ENCODE measurements at places on chromosomes 4 and X.

DNA sequence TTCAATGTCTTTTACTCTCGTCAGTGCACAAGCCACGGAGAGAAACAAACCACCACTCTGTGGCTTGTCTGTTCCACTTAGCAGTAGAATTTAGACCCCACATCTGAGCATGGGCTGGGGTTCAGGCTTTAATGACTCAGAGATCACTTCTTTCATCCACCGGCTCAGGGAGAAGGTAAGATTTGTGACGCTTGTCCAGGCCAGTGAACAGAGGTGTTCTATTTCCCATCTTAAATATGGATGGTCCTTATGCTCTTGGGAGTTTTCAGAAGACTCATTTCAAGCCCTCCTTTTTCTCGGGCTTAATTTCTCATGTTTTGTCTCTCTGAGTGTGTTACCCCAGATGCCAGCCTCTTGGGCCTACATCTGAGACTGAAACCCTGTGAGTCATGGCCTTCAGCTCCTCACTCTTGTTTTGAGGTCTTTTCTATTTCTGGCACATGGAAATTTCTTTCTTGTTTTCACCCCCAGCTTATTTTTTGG is 127.4 kb upstream of the SFRP2 start:
- DNase-seq = no peak

- DNase-seq = no peak
Measured at GRCh38 chr4:169253113-169253671, 17.6 kb downstream of the SH3RF1 start.

- DNase-seq = no peak
Measured at GRCh38 chr4:170652571-170652970, 562.8 kb upstream of the AADAT start.

DNA sequence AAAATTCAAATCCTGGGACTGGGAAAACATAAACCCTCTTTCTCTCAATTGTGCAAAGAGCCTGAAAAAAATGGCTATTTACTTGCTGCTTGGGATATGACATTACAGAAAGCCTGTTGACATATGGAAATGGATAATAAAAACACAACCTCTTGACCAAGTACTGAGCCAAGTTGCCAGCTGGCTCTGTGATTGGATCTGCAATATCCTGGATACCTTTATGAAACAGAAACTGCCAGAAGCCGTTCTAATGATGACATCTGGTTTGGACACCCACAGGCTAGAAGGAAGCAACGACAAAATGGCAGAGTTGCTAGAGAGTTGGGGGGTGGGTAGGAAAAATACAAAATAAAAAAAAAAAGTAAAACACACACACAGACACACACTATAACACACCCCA is 481.4 kb downstream of the FAT4 start:
- DNase-seq = no peak

GRCh38 chrX:129522184-129523078 is 859 bp downstream of the SMARCA1 start:
- no peak for DNase-seq

DNA sequence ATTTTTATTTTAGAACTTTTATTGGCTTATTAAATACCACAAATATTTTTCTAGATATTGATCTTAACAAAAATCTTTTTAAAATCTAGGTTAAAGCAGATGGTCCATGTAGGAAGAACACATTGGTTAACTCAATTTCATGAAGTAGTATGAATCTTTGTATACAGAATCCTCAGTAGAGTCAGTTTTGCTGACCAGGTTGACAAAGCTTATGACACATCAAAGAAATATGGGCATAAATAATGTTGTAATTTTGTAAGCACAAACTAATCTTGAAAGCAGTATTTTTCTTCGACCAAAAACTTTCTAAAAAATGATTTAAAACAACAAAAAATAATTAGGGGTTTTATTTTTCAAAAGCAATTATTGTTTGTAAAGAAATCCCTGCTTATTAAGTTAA is 479.3 kb upstream of the PCDH10 start:
- no peak for DNase-seq

DNA sequence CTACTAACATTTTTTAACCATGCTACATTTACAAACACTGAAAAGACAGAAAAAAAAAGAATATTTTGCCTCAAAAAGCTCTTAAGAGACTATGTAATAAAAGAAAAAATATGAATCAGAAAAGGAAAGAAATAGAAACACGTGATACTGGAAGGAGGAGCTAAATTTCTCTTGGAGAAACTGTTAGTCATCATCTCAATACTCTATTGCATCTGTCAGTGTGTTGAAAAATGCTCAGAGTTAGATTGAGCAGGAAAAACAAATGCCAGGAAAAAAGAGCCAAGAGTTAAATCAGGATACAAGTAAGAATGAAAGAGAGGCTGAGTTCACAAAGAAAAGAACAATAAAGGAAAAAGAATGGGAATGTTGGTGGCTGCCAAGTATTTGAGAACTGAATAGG is 2.6 kb downstream of the RAB28 start:
- DNase-seq = no peak

GRCh38 chr4:119832776-119833175 is 204.2 kb upstream of the PDE5A start:
- DNase-seq = no peak

- DNase-seq = no peak
Measured at GRCh38 chr4:110041735-110042134, 129.1 kb downstream of the EGF start.

DNA sequence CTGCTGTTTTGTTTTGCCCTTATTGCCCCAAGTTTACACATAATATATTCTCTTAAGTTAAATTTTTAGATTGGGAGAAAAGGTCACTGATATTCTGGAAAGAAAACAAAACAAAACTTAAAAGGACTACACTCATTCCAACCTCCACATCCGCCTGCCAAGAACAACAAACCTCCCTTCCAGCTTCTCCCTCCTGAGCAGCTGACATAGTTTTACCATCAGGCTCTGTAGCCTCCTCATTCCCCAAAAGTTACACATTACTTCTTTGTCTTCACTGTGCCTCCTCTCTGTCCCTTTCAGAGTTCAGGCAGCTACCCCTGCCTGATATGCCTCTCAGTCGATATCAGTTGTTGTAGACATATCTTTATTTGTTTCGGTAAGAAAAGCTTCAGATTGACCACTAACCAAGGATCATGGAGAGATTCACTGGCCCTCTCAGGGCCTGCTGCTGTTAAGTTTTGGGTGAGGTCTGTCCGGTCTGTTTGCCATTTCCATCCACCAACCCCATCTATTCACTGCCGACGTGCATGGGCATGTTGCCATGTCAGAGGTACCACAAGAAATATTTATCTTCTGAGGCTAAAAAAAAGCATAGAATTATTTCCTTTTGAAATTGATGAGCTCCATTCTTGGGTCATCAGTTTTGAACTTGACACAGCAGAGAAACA is 164.1 kb downstream of the GASK1B start:
- no peak for DNase-seq

GRCh38 chrX:133265331-133265730 is 47.2 kb upstream of the TFDP3 start:
- DNase-seq = no peak

GRCh38 chrX:15873566-15873965 is 19.0 kb upstream of the AP1S2 start:
- DNase-seq = no peak

GRCh38 chr4:1018147-1019020 is 7.0 kb downstream of the FGFRL1 start:
- DNase-seq = no peak

GRCh38 chr4:70838204-70838603 is 1.5 kb downstream of the GRSF1 start:
- no peak for DNase-seq

DNA sequence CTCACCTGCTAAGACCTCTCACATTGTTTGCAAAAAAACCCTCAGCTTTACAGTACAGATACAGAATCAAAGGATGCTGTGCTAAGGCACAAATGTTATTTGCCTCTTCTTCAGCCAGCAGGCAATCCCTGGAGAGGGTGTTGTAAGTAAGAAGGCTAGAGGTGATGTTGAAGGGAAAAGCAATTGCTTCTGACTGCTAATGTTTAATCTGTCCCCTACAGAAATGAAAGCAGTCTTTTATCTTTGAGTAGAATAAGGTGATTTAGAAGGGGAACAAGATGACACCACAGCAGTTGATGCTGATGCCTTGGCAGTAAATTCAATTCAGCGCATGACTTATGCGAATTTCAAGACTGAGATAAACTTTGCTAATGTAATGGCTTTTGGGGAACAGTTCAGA is 1064.8 kb upstream of the IGFBP7 start:
- no peak for DNase-seq

DNA sequence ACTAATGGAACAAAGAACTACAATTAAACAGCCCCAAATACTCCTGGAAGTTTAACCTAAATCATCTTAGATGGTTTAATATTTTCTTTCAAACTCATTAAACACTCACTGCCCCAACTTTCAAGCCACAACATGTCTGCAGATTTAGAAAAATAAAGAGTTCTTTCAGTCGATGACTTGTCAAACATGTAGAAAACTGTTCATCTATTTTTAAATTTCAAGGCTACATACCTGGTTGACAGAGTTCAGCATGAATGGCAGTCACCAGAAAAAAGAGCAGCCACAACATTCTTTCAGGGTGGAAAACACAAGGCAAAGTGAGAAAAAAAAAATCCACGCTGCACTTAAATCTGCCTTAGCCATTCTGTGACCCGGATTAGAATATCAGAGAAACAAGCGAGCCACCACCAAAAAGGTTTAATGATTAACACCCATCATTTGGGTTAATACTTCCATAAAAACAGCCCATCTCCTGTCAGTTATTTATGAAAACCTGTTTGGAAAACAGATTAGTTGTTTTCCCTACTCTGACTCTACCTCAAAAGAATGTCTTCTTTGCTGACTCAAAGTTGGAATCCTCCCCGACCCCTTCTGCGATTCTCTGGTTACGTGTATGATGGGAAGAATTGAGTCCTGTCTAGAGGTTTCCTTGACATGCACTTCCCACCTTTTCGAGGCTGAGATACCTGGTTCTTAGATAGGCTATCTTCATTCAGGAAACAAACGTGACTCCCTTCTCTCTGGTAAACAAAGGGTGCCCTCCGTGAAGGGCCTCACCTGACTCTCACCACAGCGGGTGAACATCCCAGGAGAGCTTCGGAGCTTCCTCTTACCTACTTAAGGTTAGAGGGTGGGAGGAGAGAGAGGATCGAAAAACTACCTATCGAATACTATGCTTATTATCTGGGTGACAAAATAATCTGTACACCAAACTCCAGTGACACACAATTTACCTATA is at the start of gene CLTRN:
Gene CLTRN (minus strand): TSS at position 319 of the 958 bp plus-strand sequence. CDS start 30 bp downstream, at position 289.
- DNase-seq = no peak

DNA sequence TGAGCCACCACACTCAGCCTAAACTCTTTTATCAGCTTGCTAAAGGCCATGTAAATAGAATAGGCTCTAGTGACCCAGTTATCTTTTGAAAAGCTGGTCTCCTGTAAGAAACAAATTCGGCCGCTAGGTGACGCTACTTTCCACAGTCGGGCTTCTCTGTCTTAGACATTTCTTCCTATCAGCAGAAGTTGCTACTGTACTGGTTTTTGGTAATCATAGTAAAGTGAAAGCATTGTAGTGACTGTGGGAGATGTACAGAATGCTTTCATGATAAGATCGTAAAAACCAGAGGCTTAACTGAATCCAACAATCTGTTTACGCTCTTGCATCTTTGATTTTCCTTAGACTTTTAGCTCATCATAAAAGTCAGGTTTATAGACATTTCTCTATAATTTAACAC is 82.6 kb downstream of the GK start:
- peak; percentile 19 for DNase-seq

GRCh38 chr4:75429208-75429607 is 85.0 kb downstream of the RCHY1 start:
- DNase-seq = no peak

DNA sequence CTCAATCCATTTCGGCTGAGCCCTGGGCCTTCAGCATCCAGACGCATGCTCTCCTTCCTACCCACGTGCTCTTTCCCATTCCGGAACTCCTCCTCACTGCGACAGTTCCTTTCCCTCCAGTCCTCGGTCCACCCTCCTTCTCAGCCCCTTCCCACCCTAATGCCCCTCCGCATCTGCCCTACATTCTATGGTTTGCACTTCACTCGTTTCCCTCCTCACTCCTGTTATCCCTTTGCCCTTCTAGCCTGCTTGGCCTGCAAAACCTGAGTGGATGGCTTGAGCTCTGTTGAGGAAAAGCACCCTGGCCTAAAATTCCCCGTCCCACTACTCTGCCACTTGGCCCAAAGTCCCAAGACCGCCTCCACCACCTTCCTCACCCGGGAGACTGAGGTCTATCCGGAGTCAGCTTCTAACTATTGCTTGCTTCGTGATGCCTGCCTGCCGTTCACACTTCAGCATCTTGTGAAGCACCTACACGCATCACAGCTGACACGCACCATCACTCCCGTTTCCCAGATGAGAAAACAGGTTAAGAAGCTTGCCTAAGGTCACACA is 38.6 kb downstream of the MAP7D3 start:
- DNase-seq = no peak

- DNase-seq = no peak
Measured at GRCh38 chr4:119861731-119862130, 204.9 kb downstream of the MAD2L1 start.

- DNase-seq = no peak
Measured at GRCh38 chr4:177127658-177128057, 182.0 kb upstream of the NEIL3 start.

DNA sequence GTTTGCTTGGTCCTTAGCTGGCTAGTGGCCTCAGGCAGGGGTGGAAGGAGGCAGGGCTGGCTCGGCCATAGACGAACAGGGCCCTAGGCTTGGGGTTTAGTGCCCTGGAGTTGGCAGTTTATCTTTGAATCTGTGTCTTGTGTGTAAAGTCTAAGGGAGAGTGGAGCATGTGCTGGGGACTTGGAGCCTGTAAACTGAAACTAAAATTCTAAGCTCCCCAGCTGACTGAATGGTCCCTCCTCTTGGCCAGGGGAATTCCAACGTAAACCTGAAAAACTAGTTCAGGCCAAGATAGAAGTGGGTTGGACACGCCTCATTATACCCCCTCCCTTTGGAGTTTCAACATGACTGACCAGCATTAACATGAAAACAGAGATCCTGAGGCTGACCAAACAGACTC is 46.1 kb upstream of the GPR78 start:
- peak; percentile 72 for DNase-seq

- no peak for DNase-seq
Measured at GRCh38 chrX:75155447-75155826, 646 bp downstream of the ABCB7 start.

DNA sequence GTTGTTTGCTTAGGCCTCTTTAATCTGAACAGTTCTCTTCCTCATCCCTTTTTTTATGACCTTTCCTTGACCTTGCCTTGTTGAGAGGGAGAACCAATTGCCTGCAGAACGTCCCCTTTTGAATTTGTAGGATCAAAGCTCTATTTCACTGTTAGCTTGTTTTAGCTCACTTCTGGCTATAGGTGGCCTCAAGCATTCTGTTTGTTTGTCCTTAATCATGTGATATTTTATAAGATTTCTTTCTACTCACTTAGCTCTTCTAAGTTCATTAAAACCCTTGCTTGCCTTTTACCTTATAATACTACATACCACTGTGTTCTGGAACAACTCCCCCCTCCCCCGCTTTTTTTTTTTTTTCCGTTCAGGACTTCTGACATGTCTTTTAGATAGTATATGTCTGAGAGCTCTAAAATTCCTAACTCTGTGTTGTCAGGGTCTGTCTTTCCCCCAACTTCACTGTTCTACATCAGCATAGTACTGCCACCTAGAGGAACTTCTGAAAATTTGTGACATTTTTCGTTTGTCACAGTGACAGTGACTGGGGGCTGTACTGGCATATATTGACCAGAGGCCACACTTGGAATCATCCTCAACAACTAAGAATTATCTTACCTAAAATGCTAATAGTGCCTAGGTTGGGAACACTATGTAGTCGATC is 128.5 kb downstream of the LARP7 start:
- DNase-seq = no peak

GRCh38 chr4:53067125-53067802 is 205.1 kb downstream of the RASL11B start:
- DNase-seq = no peak

All from right renal cortex interstitium (tissue), 3 donors.